KBM-7 (cell line): ENCODE measurements at places on chromosomes 4 and X.
A peak's percentile ranks its signal among the peaks of the same experiment; 100 is the strongest.

DNA sequence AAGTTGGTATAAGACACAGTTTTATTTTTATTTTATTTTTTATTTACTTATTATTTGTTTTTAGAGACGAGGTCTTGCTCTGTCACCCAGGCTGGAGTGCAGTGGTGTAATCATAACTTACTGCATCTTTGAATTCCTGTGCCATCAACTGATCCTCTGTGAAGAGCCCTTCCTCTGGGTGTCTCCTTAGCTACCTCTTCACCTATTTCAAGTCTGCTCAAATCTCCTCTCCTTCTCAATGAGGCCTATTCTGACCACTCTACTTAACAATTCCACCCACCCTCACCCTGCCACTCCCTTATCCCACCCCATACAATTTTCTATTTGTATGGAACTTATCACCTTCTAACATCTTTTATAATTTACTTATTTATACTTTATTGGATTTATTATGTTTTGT lies 183.4 kb downstream of the PPP3CA start:
- DNase-seq, result no peak

DNA sequence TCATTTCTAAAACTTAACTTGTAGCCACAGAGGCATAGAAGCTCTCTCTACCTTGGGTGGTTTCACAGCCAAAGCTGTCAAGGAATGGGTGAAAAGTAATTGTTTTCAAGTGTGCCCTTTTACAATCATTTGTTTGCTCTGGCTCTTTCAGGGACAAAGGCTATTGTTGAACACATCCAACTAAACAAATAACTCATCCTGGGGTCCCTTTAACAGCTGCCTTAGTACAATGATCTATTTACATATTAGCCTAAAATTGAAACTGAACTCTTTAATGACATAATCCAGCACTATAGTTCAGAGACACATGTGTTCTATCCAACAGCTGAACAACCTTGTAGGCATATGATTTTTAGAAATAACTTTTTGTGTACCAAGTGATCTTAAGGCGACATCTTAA lies 3.7 kb downstream of the HHIP start:
- DNase-seq, result no peak

GRCh38 chrX:16185725-16186136 lies 18.4 kb downstream of the MAGEB17 start:
- peak; percentile 2 for DNase-seq

DNA sequence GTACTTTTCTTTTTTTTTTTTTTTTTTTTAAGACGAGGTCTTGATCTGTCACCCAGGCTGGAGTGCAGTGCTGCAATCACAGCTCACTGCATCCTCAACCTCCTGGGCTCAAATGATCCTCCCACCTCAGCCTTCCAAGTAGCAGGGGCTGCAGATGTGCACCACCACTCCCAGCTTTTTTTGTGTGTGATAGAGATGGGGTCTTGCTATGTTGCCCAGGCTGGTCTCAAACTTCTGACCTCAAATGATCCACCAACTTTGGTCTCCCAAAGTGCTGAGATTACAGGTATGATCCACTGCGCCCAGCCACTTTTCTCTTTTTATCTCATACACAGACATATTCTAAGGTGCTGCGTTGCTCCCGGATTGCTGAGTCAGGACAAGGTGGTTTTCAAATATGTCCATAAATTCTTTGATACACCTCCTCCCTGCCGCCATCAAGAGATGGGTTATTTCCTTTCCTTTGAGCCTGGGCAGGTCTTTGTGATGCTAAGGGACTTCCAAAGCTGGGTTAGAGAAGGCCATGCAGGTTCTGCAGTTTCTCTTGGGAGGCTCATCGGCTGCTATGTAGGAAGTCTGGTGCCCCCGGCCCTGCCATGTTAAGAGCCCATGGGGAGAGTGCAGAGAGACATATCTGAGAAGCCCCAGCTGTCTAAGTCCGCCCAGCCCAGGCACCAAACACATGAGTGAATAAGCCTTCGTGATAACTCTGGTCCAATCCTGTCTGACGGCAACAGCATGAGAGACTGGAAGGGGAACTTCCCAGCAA lies 8.4 kb upstream of the PLA2G12A start:
- no peak for DNase-seq

GRCh38 chr4:110248831-110249253 lies 50.4 kb upstream of the ELOVL6 start:
- DNase-seq, result no peak

- no peak for DNase-seq
Measured at GRCh38 chr4:26879805-26880204, 19.2 kb downstream of the STIM2 start.

GRCh38 chr4:88162626-88163025 lies 4.2 kb upstream of the ABCG2 start:
- no peak for DNase-seq

- DNase-seq, result no peak
Measured at GRCh38 chrX:118883994-118884393, 60.4 kb downstream of the ZCCHC12 start.

GRCh38 chr4:26826721-26827120 lies 33.9 kb upstream of the STIM2 start:
- peak; percentile 67 for DNase-seq

- DNase-seq, result no peak
Measured at GRCh38 chr4:143354990-143355389, 18.3 kb downstream of the GAB1 start.

- DNase-seq, result no peak
Measured at GRCh38 chrX:45850197-45850774, 649.6 kb upstream of the DIPK2B start.

DNA sequence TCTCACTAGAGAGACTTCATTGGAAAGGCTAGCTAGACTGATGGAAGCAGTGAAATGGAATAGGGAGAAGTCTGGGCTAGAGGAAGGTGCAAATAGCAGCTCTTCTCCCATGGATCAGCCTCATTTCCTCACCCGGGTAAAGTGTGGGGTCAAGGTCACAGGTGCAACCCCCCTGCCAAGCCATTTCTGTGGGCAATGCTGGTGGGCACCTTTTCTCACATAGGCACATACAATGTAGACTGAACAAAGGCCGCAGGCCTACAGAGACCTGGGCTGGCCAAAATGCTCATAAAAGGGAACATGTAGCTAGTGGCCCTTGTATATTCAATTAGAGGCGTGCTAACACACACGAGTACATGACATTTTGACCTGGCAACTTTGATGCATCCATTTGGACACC lies 71.5 kb upstream of the EFNB1 start:
- no peak for DNase-seq

DNA sequence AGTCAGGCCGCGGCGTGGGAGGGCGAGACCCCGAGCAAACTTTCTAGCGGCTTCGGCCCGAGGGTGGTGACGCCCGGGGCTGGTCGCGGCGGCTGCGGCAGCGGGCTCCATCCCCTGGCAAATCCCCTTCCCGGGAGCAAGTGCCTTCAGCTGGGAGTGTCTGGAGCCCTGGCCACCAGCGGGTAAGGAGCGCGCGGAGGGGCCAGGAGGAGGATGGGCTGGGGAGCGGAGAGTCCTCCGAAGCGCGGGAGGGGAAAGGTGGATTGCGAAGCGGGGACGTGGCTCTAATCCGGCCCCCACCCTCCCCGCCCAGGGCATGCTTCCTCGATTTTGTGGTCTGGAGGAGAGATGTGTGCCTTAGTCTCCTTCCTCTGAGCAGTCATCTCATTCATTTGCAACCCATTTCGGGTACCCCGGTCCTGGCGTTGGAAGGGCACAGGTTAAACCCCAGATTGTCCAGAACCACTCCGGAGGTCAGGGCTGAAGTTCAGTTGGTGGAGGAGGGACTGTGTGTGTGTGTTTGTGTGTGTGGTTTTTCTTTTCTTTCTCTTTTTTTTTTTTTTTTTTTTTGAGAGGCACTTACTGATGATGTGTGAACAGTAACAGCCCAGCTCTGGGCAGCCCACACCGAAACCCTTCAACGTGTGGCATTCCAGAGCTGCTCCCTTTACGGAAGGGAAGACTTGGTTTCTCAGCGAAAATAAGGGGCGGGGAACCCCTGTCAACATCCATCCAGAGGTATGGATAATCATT lies 516 bp downstream of the SGMS2 start:
- DNase-seq, result peak; percentile 48

GRCh38 chr4:168710353-168710946 lies 213.6 kb downstream of the PALLD start:
- DNase-seq, result peak; percentile 24

DNA sequence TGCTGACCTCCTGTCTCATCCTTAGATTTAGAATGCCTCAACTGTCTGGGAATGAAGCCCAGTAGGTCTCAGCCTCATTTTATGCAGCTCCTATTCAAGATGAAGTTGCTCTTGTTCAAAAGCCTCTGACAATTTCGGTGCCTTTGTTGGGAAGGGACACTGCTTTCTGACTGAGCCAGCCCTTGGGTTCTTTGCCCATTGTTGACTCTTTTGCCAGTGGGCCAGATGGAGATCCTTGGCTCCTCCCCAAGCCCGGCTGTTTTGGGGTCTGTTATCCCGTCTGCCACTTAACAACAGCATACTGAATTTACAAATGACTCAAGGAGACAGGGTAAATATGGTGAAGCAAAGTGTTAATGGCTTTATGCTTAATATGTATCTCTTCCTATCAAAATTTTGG lies 58.3 kb upstream of the PRKX start:
- DNase-seq, result no peak

DNA sequence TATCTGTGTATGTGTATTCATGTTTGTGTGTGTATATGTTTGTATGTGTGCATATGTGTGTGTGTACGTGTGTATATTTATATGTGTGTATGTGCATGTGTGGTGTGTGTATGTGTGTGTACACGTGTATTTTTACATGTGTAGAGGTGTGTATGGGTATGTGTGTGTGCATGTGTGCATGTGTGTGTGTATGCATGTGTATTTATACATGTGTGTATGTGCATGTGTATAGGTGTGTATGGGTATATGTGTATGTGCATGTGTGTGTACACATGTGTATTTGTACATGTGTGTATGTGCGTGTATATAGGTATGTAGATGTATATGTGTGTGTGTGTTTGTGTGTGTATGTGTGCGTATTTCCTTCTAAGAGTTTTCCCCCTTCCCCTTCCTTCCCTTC lies 207.7 kb upstream of the ATP6AP2 start:
- DNase-seq, result no peak

GRCh38 chrX:14095702-14096101 lies 66.0 kb upstream of the GEMIN8 start:
- peak; percentile 67 for DNase-seq

GRCh38 chr4:171583790-171584189 lies 229.4 kb upstream of the GALNTL6 start:
- no peak for DNase-seq

- DNase-seq, result no peak
Measured at GRCh38 chr4:164081801-164082200, 587.3 kb downstream of the TMA16 start.

DNA sequence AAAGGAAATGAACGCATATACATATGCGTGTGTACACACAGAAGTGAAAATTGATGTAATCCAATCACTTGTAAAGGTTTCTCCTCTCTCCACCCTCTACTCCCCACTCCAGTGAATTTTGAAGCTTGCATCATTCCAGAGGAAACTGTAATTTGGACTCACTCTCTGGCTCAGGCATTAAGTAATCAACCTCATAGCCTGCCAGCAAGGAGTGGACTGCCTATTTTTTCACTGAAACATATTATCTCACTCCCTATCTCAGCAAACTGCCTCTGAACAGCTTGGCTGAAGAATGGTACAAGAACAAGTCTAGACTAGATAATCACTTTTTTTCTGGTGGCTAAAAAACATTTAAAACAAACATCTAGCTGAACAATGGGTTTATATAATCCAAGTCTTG lies 124.2 kb downstream of the C4orf51 start:
- peak; percentile 4 for DNase-seq

- no peak for DNase-seq
Measured at GRCh38 chr4:26151615-26152014, 169.2 kb upstream of the RBPJ start.

DNA sequence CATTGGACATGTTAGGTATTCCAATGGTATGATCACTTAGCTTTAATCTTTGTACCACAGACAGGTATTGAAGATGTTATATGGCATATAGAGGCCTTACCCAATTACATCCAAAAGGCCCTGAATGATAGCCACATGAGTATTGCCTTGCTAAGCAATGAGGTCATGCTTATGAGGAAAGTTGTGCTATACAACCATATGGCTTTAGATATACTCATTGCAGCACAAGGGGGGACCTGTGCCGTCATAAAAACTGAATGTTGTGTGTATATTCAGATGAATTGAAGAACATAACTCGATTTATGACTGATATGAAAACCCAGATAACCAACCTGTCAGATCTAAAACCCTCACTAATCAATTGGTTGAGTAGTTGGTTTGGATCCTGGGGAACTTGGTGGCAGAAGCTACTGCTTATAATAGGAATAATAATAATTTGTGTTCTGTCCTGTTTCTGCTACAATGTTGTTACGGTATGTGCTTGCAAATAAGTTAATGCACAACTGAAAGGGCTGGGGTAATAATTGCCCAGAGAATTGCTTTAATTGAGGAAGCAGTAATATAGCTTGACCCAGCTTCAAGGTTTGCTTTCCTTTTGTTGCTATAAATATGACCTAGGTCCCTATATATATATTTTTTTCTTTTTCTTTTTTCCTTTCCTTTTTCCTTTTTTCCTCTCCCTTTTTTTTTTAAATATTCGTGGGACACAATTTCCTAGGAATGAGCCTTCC lies 21.5 kb upstream of the CSTF2 start:
- no peak for DNase-seq

DNA sequence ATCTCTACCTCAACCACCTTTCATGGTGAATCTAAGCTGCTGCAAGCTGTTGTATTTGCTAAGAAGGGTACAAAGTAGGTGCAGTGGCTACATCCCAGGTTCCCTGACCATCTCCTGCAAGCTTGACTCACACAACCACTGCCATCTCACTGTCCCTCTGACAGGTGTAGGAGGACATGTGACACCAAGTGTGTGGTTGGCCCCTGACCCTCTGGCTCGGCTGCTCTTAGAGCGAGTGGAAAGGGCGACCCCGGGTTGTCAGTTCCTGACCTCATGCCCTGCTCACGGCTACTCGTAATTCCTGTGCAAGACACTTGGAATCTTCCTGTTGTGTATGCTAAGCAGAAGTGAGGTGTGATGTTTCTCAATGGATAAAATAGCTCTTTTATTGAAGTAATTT lies 184.4 kb downstream of the DCLK2 start:
- no peak for DNase-seq

- DNase-seq, result no peak
Measured at GRCh38 chr4:141021397-141022110, 111.7 kb downstream of the RNF150 start.

GRCh38 chr4:105978684-105979296 lies 83.5 kb downstream of the NPNT start:
- no peak for DNase-seq

DNA sequence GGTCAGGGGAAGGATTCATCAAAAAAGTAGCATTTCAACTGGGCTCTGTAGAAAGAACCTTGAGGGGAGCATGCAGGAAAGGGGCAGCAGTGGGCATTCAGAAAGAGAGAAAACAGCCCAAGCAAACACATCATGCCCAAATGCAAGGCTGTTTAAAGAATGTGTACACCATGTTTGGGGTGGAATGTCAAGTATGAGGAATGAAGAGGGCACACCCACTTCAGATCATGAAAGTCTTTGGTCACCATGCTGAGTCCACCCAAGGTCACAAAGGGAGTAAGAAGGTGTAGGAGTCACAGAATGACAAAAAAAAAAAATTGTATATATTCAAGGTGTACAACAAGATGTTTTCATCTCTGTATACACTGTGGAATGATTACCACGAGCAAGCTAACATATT lies 9.4 kb downstream of the S100G start:
- DNase-seq, result no peak

GRCh38 chr4:188109157-188109755 lies at the start of gene TRIML2:
Gene TRIML2, minus strand, starts transcription at chr4:188109603. Its CDS starts 4,235 bp downstream, at chr4:188105368.
- no peak for DNase-seq
